ENCODE measurements at places on chromosomes 13 and 19.

DNA sequence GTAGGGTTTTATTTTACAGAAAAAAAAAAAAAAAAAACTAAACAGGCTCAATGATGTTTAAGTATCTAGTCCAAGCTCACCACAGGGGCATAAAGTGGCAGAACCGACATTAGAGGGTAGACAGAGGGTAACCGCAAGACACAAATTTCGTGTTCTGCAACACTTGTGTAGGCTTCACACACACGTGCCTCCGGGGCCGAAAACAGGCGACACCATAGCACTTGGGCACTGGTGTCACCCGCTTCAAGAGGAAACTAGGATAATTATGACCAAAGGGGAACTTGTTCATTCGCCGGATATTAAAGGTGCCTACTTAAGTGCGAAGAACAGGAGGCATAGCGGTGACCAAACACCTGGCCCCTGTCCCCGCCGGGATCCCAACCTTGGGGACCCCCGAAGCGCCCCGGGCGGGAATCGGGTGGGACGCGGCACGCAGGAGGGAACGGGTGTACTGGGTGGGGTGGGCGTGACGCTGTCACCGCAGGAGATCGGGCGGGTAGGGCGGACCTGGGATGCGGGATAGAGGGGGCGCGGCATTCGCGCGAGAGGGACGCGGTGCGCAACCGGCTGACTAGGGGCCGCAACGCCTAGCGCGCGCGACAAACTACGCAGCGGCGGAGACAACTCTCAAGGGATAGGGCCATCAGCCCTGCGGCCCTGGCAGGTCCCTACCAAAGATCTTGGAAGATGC is 558 bp downstream of the MZT1 start:
- DNase-seq: peak; percentile 52

DNA sequence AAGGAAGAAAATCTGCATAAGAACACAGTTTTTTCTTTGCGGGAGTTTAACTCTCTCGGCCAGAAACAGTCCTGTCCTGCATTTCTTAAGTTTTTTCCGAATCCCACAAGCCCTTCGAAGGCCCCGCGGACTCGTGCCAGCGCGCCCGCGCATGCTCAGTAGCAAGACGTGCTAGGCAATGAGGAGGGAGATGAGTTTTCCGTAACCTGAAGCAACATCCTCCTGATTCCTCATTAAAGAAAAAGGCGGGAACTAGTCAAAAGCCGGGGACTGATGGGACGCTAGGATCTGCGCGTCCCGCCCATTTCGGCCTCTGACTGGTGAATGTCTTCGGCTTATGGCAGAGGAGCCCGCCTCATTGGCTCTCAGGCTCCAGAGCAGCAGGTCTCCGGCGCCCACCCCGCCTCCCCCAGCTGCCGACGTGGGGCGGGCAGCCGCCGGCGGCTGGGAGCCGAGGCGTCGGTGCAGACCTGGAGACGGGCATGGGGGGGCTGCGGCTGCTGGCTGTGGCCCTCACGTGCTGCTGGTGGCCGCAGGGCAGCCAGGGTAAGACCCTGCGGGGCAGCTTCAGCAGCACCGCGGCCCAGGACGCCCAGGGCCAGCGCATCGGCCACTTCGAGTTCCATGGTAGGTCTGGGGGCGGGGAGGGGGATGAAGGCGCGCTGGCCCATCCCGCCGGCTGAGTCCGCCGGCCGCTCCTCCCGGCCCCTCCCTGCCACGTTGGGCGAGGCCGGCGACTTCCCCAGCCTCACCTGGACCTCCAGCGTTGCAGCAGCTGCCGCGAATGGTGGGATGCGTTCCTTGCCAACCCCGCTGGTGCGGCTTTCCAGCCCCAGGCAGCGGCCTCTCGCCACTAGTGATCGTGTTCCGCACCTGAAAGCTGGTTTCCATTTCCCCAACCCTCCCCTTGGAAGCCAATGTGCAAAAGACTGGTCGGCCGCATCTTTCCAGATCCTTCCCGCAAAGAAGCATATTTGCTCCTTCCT is at the start of gene GPR180:
Gene GPR180, plus strand, starts transcription at position 412 of the 986 bp plus-strand sequence. Its CDS starts 71 bp downstream, at position 483.
- peak; percentile 99 for DNase-seq

DNA sequence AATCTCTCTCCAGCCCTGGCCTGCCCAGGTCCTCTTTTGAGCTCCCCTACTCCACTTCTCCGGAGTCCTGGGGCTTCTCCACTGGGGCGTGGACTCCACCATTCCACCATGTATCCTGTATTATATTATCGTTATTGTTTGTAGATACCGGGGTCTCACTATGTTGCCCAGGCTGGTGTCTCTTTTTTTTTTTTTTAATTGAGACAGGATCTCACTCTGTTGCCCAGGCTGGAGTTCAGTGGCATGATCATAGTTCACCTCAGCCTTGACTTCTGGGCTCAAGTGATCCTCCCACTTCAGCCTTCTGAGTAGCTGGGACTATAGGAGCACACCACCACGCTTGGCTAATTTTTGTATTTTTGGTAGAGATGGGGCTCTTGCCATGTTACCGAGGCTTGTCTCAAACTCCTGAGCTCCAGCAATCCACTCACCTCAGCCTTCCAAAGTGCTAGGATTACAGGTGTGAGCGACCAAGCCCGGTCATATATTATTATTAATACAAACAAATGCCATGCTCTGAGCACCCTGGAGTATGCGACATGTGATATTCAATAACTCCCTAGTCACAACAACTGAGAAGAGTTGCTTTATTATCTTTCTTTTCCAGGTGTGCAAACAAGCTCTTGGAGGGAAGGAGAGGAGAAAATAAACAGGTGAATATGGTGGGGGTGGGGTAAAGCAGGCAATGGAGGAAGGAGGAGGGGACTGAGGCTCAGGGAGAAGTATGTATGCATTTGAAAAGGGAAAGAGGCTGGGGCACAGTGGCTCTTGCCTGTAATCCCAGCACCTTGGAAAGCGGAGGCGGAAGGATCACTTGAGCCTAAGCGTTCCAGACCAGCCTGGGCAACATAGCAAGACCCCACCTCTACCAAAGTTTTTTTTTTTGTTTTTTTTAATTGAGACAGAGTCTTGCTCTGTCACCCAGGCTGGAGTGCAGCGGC is 2.8 kb upstream of the CERS4 start:
- DNase-seq: no peak

DNA sequence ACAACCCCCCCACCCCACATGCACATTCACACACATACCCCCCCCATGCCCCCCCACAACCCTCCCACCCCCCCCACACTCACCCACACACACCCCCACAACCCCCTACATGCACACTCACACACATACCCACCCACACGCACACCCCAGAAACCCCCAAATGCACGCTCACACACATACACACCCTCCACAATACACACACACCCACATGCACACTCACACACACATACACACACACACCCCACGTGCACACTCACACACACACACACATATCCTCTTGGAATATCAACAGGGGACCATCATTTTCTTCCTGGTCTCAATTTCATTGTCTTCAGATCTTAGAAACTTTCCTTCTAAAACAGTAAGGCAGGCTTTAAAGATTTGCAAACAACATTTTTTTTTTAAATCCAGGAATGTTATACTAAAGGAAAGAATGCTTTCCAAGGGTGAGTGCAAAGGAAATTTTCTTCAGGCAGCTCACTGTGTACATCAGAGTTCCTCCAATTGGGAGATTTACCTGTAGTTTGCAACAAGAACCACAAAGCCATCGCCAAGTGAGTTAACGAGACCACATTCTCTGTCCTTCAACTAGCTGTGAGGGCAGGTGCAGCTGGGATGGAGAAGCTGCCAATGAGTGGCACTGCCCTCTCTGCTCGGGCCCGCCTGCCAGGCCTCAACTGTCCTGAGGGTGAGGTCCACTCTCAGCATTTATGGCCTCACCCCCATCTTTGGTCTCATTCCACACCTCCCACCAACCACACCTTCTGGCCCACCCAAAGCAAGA is 53.0 kb downstream of the MRPL57 start:
- no peak for DNase-seq
